Spinal cord (tissue), 10 donors: ENCODE measurements at places on chromosomes 3 and 15.

DNA sequence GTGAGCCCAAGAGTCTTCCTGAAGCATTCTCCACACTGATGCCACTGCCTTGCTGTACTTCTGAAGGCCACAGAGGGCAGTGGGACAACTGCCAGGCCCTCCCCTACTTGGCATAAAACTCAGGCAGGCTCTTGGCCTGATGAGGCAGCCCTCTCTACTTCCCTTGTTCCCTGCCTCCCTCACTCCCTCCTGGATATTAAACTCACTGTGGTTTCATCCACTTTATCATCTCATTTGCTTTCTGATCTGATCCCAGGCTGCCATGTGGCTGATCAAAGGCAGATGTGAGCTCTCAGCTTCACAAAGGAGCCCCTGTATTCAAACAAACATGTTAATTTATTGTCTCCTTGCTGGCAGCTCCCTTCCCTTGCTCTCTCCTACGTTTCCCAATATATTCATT, 533.5 kb downstream of the IGSF11 start:
- DNase-seq, result peak; percentile 71

GRCh38 chr15:98620020-98620419, 28.3 kb upstream of the IGF1R start:
- no peak for DNase-seq

DNA sequence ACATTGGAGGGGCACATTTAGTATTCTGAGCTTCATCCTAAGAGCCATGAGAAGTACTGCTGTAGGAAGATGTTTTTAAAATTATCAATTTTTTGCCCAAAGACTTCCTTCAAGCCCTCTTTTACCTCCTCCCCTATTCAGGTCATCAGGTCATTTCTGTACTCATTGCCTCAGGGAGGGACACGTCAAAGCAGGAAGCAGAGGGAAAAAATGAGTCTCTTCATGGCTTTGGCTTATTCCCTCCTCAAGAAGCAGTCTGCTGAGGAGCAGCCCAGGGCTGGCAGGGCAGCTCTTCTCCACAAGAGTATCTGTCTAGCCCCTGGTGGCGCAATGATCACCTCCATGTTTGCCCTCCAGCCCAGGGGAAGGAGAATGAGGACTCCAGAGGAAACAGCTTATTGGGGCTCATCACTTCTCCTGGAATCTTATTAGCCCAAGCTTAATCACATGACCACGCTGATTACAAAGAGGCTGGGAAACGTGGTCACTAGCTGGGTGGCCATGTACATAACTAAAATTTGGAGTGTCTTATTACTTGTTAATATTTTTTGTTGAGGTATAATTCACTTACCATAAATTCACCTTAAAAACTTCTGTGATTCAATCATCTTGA, 44.2 kb upstream of the GATA2 start:
- no peak for DNase-seq

GRCh38 chr15:75758071-75758872, 45.6 kb upstream of the CSPG4 start:
- peak; percentile 79 for DNase-seq
